ENCODE measurements at places on chromosomes 1 and 21.

DNA sequence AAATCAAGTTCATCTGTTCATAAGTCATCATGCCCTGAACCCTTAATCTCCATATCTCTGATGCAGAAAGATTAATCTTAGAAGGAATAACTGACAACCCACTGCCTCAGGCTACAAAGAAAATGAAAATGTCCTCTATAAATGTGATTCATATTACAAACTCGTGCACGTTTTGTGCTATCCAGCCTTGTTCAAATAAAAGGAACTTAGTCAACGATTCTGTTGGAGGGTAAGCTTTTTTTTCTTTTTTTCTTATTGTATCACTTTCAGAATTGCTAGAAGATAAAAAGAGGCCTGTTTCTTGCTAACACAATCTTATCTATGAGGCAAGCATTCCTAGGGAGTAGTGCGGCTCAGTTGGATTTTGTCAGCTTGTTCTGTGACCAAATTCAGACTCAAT is 228.4 kb downstream of the TM2D1 start:
- DNase-seq = no peak

- no peak for DNase-seq
Observed at GRCh38 chr21:18164933-18165332, 79.7 kb upstream of the CHODL start.

- DNase-seq = no peak
Observed at GRCh38 chr1:200130552-200130951, 103.0 kb downstream of the NR5A2 start.

DNA sequence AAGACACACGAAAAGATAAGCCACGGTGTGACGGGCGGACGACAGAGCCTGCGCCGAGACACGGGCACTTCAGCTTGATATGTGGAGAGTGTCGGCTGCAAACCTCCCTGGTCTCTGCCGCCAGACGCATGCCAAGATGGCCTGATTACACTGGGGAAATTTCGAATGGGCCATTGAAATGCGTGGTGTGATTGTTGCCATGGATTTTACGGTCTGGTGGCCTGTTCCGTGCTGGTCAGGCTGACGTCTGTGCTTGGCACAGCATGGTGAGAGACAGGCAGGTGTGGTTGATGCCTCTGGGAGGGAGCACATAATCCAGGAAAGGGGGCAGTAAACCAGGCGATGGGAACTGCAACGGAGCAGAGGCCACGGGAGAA is 105.6 kb upstream of the TMPRSS2 start:
- no peak for DNase-seq

- no peak for DNase-seq
Observed at GRCh38 chr1:171352554-171352953, 38.6 kb downstream of the FMO4 start.

- DNase-seq = no peak
Observed at GRCh38 chr1:54489627-54490250, 58.3 kb upstream of the ACOT11 start.

DNA sequence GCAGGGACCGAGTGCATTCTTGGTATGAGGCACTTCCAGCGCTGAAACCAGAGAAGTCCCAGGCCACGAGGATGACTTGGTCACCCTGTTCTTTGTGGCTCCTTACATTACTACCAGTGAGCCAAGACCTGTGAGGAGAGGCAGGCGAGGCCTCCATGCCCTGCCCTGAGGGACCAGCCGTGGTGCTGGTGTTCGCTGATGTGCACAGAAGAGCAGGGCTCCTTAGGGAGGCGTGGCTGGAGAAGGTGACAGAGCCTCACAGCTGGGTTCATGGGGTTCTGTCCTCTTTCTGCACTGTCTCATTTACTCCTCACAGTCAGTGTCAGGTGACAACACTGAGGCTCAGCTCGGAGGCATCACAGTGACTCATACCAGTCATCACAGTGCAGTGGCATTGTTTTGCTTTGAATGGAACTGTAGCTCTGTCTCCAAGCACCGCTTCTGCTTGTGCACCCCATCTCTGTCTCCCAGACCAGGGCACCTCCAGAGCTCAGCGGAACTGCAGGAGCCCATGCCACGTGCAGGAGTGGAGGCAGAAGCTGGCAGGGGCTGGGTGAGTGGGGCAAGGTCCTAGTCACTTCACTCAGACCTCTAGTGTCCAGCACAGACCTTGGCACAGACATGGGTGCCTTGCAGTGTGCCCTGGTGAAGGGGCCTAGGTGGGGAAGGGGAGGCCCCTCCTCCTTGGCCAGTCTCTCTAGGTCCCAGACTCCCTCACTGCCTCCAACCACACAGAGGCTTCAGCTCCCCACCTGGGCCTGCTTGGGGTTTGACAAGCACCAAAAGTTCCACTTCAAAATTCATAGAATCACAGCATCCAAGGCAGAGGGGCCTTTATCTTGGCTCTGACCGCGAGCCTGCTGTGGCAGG is 310.9 kb downstream of the MATN1 start:
- DNase-seq = no peak

DNA sequence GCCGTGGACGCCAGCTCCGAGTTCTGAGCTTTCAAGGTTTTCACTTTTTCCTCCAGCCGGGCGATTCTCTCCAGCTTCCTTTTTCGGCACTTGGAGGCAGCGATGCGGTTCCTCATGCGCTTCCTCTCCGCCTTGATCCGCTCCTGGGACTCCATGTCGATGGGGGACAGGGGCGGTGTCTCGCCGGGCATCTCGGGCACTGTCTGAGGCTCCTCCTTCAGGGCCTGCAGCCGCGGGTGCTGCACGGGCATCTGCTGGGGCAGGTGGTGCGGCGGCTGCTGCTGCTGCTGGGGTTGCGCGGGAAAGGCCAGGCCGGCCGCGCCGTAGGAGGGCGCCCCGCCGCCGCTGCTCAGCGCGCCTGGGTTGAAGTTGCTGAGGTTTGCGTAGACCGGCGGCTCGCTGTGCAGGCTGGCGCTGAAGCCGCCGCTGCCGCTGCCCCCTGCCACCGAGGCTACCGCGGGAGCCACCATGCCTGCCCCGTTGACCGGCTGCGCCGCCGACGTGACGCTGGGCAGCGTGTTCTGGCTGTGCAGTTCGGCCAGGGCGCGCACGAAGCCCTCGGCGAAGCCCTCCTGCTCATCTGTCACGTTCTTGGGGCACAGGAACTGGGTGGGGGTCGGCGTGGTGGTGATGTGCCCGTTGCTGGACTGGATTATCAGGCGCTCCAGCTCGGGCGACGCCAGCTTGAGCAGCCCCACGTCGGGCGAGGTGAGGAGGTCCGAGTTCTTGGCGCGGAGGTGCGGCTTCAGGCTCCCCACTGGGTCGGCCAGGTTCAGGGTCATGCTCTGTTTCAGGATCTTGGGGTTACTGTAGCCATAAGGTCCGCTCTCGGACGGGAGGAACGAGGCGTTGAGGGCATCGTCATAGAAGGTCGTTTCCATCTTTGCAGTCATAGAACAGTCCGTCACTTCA is 1.4 kb downstream of the JUN start:
- DNase-seq = peak; percentile 48

DNA sequence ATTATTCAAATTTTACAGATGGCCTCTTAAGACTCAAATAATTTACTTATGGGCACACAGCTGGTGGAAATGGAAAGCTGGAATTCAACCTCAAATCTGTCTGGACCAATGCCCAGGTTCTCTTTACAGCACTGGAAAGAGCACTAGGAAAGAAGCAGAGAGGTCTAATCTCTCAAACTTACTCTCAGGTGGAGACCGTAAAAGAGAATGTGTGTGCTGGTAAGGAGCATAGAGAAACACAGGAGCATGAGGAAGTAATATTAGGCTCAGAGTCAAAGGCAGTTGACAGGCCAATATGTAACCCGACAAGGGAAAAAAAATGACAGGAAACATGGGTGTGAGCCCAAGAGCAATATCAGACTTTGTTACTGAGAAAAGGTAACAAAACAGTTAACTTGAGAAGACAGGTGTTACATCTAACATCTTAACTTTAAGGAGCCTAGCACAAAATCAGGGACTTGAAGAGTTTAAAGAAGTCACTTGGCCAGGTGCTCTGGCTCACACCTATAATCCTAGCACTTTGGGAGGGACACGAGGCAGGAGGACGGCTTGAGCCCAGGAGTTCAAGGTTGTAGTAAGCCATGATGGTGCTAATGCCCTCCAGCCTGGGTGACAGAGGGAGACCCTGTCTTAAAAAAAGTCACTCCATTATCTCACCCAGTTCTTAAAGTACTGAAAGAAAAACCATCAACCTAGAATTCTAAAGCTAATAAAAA is 20.7 kb downstream of the PPP1R15B start:
- DNase-seq = no peak
